ENCODE measurements at places on chromosomes 4 and X.

DNA sequence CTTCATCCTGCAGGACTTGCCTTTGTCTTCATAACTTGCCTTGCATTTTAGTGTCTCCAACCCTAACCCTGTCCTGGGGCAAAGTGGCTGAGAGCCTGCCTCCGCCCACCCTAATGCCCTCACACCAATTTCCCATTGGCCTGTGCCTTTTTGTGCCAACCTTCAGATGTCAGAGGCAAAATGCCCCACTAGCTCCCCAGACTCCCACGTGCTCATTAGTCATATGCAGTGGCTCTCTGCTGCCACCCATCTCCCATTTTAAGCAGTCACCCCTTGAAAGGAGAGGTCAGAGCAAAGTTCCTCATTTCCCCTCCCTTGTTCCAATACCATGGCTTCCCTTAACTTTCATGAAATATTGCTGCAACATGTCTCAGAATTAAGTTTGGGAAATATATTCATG lies 74.8 kb upstream of the PASD1 start:
- DNase-seq: no peak

- no peak for DNase-seq
Observed at GRCh38 chr4:37639551-37640285, 46.5 kb downstream of the RELL1 start.

GRCh38 chrX:23773601-23774175 lies 9.3 kb upstream of the SAT1 start:
- DNase-seq: no peak

- no peak for DNase-seq
Observed at GRCh38 chr4:39024311-39024865, 7.8 kb downstream of the TMEM156 start.

DNA sequence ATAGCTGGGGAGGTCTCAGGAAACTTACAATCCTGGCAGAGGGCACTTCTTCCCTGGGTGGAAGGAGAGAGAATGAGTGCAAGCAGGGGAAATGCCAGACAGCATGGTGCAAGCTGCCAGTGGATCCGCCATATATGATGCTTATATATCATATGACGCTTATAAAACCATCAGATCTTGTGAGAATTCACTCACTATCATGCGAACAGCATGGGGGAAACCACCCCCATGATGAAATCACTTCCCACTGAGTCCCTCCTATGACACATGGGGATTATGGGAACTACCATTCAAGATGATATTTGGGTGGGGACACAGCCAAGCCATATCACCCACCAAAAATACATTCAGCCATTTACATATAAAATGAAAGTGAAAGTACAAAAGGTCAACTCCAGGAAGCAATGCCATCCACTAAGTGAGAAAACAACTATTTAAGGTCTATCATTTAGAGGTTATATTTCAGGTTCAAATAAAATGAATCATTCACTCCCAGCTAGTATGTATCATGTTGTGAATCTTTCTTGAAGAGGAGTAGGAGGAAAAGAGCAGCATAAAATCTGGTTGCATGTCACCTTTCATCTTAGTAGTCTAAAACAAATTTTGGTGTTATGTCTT lies 20.3 kb upstream of the DYNLT3 start:
- no peak for DNase-seq

GRCh38 chrX:133723930-133724329 lies 261.5 kb downstream of the GPC3 start:
- DNase-seq: no peak

DNA sequence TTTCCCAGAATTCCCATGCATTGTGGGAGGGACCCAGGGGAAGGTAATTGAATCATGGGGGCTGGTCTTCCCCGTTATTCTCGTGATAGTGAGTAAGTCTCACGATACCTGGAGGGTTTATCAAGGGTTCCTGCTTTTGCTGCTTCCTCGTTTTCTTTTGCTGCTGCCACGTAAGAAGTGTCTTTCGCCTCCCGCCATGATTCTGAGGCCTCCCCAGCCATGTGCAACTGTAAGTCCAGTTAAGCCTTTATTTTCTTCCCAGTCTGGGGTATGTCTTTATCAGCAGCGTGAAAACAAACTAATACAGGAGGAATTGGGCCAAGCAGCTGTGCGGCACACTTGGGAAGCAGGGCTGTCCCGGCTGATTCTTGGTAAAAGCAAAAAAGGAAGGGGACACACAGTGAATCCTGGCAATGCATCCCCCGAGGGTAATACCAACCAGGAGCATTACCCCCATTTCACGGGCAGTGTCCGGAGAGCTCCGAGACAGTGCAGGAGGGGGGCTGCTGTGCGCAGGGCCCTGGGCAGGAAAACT lies 185.7 kb downstream of the AFAP1 start:
- DNase-seq: no peak

DNA sequence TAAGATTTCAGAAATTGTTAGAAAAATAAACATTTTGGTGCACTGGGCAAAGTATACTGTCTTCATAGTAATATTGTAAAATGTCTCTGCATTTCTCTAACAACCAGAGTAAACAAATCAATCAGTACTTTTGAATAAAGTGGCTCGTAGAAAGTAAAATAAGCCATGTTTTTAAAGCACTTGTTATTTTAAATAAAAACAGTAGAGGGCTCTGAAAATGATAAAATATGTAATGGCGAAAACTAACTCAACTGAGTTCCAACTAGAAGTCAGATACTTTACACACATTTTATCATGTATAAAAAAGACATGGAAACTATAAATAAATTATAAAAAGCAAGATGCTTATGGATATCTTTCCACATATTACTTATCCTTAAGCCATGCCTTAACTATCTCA lies 1134.4 kb downstream of the PDHA2 start:
- no peak for DNase-seq
